ENCODE measurements at places on chromosomes 11 and 22.

DNA sequence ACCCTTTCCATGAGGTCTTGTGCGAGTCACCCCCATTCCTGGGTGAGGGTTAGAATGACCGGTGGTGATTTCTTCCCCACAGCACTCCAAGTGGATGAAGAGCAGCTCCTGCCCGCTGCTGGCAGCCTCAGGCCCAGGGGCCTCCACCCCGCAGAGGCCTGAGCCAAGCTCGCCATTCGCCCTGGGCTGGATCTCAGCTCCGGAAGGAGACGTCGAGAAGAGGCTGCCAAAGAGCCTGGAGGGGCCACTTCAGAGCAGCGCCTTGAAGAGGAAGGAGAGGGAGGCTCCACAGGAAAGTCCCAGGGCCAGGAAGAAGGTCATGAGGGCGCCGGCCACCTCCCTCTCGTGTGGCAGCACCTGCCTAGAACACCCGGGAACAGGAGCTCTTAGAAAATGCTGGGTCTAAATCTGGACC lies 8.4 kb downstream of the SLC29A2 start:
- no peak for DNase-seq

GRCh38 chr11:45852712-45853101 lies 5.4 kb downstream of the CRY2 start:
- no peak for DNase-seq

- no peak for DNase-seq
Observed at GRCh38 chr11:22520521-22520920, 105.1 kb downstream of the FANCF start.

GRCh38 chr22:35154937-35155387 lies 89.0 kb downstream of the ISX start:
- DNase-seq = peak; percentile 43

GRCh38 chr11:62994775-62995174 lies 10.0 kb upstream of the SLC22A6 start:
- no peak for DNase-seq

DNA sequence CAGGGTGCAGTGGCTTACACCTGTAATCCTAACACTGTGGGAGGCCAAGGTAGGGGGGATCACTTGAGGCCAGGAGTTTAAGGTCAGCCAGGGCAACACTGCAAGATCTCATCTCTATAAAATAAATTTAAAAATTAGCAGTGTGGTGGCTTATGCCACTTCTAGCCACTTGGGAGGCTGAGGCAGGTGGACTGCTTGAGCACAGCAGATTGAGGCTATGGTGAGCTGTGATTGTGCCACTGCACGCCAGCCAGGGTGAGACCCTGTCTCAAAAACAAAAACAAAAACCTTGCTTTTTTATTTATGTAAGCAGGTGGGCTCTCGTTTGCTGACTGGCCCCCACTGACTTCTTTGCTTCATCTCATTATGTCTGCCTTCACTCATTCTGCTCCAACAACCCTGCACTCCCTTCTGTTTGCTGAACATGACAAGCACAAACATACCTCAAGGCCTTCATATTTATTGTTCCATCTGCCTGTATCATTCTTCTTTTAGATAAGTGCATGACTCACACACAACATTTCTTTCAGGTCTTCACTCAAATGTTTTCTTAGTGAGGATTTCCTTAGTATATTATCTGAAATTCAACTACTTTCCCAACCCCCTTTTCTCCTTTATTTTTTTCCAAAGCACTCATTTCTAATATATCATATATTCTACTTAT lies 32.4 kb upstream of the CLNS1A start:
- DNase-seq = no peak

GRCh38 chr11:70175236-70175698 lies 27.8 kb upstream of the FADD start:
- no peak for DNase-seq

DNA sequence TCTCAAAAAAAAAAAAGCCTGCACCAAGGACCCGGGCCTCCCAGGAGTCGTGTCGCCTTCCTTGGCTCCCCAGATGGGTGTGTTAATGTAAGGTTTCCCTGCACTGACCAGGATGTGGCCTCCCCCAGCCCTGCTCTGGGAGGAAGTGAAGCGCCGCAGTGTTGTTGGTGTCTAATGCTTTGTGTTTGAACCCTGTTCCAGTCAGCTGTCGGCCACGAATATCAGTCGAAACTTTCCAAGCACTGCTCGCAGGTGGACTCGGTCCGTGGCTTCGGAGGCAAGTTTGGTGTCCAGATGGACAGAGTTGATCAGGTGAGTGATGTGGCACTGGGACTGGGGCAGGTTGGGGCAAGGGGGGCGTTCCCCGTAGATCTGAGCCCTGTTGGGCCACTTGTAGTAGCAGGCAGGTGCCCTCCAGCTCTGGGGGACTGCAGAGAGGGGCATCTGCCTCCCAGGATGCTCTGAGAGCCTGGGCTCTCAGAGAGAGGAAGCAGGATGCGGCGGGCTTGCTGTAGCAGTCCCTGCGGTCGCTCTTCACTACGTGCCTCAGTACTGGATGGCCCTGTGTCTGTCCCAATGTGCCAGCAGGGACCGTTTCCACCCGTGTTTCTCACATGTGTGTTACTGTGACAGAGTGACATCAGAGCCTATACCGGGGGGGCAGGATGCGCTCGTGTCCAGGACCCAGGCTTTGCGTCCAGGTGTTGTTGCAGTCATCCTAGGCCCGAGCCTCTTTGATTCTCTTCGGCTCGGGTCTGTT lies 16.2 kb downstream of the CTTN start:
- DNase-seq = no peak

- peak; percentile 48 for DNase-seq
Observed at GRCh38 chr22:24554313-24555164, at the start of gene GUCD1. GUCD1 (minus strand) TSS chr22:24555138; CDS start chr22:24554991, 147 bp downstream.

GRCh38 chr11:17001806-17002205 lies 12.4 kb downstream of the PLEKHA7 start:
- DNase-seq = peak; percentile 77

GRCh38 chr11:35098855-35099254 lies 40.1 kb upstream of the CD44 start:
- DNase-seq = no peak

GRCh38 chr11:14041040-14041439 lies 78.5 kb downstream of the SPON1 start:
- DNase-seq = no peak

DNA sequence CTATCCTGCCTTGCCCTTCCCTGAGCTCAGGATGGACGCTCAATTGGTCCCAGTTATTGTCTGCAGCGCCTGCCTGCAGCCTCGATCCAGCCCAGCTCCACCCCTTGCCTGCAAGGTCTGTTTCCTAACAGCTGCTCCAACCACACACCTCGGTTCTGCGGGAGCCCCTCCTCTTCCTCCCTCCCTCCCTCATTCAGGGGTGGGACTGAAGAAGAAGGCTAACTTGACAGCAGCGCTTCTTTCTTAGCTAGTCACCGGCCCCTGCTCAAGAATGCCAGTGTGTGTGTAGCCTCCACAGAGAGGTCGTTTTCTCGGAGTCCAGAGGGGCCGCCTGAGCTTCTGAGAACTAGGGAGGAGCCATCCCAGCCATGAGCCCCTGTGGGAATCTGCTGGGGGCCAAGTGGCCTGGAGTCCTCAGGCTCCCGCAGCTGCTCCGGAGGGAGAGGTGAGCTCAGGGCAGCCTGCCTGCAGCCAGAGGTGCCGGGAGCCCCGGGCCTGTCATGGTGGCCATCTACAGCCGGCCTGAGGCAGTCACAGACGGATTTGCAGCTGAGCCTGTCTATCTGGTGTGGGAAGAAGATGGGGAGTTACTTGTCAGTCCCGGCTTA lies 36.1 kb downstream of the LIMK2 start:
- DNase-seq = peak; percentile 96

DNA sequence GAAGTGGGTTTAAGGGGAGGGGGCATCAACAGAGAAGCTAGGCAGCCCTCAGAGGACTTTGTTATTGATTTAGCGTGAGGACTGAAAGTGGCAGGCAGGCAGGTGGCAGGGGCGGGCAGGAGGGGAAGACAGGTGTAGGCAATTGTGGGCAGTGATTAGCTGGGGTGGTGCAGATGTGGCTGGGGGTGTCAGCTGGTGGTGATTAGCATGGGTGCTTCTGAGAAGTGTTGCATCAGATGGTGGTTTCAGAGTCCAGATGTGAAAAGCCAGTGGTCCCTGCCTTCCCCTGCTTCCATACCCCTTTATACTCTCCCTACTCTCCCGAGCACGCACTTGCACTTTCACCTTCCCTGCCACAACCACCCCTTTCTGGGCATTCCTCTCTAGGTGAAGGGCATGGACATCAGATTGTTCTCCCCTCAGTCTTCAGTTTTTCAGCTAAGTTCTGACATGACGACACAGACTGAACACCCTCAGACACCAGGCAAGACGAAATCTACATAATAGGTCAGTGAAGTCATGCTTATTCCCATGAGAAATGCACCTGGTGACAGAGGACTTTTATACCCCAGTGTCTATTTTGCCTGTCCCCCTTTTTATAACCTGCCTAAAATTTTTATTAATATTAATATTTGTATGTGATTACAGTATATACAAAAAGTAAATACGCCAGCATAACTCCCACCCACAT lies 435.7 kb upstream of the CADM1 start:
- DNase-seq = no peak

- no peak for DNase-seq
Observed at GRCh38 chr22:48669986-48670716, 1157.5 kb downstream of the BRD1 start.

DNA sequence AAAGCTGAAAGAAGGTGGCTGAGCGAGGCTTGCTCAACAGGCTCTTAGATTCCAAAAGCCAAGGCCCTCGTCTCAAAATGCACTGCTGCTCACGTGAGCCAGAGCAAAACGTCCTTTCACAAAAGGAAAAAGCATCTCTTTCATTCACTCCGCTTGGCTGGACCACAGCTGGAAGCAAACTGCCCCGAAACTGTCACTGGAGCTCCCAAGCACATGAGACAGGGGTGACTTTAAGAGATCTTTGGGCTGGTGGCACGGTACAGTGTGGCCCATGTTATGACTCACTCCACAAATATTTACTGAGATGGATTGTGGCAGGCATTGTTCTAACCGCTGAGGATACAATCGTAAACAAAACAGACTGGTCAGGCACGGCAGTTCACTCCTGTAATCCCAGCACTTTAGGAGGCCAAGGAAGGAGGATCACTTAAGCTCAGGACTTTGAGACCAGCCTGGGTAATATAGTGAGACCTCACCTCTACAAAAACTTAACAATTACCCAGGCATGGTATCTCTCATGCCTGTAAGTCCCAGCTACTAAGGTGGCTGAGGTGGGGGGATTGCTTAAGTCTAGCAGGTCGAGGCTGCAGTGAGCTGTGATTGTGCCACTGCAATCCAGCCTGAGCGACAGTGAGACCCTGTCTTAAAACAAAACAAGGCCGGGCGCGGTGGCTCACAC lies 3.6 kb downstream of the PLA2G6 start:
- DNase-seq = peak; percentile 35

- no peak for DNase-seq
Observed at GRCh38 chr22:25953919-25954318, 211.9 kb downstream of the MYO18B start.

DNA sequence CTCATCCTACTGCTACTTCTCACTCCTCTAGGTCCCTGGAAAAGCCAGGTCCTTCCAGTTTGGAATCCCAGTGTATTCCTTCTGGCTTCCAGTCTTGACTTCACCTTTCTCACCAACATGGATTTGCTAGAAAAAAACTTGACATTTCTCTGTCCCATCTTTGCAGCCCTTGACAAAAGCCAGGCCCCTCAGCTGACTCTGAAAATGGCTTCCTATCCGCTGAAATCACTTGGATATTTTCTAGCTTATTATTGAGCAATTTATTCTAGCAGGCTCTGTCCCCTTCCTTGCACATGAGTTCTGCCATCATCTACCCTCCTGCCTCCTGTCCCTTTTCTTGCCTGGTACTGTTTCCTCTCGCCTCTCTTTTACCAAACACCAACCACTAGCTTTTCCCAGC lies 427.2 kb downstream of the BUD13 start:
- DNase-seq = peak; percentile 77

Measured in umbilical cord (tissue), 2 donors.